ENCODE measurements at places on chromosomes 6 and 20.

GRCh38 chr20:10789386-10789785, 115.6 kb upstream of the JAG1 start:
- no peak for DNase-seq

GRCh38 chr6:142945049-142945445, at the start of gene HIVEP2:
TSS of gene HIVEP2 (minus strand) at chr6:142945176. CDS start at chr6:142774738, 170,438 bp downstream.
- DNase-seq: peak; percentile 8

GRCh38 chr6:42224222-42225028, 6.8 kb upstream of the MRPS10 start:
- no peak for DNase-seq

GRCh38 chr20:37185686-37186085, 6.3 kb upstream of the MROH8 start:
- no peak for DNase-seq

DNA sequence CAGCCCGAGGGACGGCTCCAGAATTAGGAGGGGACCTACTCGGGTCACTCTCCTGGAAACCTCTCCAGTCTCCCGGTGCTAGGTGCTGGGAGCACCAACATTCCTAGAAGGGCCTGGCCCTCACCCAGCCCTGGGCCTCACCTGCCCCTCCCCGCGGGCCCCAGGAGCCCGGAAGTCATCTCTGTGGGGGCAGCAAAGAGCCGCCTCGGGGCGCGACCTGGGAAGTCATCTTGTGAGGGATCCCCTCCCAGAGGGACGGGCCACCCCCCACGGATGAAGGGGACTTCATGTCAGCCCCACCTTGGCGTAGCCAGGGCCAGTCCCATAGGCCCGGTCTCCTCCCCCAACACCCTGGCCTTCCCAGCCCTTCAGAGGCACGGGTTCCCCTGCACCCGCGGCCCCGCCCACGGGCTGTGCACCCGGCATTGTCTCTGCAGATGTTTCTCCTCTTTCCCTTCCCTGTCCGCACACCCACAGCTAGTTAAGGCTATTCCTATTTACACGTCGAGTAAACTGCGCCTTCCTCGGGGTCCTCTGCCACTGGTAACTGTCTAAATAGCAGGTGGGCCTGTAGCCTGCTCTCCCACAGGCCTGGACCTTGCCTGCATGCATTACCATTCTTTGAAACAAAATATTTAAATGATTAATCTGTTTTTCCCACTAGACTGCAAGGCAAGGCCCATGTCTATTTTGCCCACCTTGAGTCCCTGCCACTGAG, 896 bp upstream of the RNASET2 start:
- no peak for DNase-seq

DNA sequence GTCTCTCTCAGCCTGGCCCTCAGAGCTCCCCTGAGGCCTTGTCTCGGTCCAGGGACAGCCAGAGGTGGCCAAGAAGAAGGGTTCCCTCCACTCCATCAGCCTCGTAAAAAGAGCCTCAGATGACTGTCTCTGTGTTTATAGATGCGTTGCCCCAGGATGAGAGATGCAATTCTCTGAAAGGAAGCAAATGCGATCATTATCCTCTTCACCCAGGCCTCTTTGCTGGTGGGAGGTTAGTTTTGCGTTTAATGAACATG, 90.4 kb downstream of the YTHDF1 start:
- no peak for DNase-seq

- DNase-seq: no peak
These were observed 257.6 kb downstream of the ANKRD60 start for GRCh38 chr20:57970856-57971255.

Measured in NCI-H1694 (cell line).